ENCODE measurements at places on chromosomes 5 and 9. TPM values are rescaled to one million over a fixed set of nuclear protein-coding genes. Genes with fewer than 3 reads are reported as not detected.

SPINK9 gene
- total RNA-seq, result not detected

LECT2 gene
- total RNA-seq, result not detected

ZNF300 gene
- 7.5 TPM for total RNA-seq

FREM1 gene
- total RNA-seq, result not detected

APBB3 gene
- total RNA-seq, result 6.6 TPM

RASA1 gene
- 45.7 TPM for total RNA-seq

FOXD4L4 gene
- total RNA-seq, result under 0.01 TPM

TXNDC8 gene
- total RNA-seq, result not detected

ANKRD18A gene
- total RNA-seq, result not detected

C9orf50 gene
- not detected for total RNA-seq

PCDHGA7 gene
- total RNA-seq, result 3.3 TPM
